NCI-H2227 treated with DMSO at 0.1 percent for 48 hours (cell line): ENCODE measurements at places on chromosomes 3 and 15.

DNA sequence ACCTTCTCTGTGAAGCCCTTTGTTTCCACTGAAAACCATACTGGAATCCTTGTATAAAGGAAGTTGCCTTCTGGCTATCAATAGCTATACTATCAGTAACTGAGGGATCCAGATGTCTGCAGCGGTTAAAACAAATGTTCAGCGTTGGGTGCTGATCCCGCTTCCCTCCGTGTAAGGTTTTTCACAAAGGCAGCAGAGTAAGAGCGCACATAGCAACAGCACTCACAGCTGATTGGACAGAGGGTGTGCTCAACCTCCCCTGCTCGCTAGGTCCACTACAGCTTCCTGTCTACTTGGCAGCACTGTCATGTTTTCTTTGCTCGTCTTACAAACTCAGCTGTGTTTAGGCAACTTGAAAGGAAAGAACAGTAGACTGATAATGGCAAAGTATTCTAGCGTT is 27.3 kb downstream of the ATOSA start:
- DNase-seq, result peak; percentile 77

DNA sequence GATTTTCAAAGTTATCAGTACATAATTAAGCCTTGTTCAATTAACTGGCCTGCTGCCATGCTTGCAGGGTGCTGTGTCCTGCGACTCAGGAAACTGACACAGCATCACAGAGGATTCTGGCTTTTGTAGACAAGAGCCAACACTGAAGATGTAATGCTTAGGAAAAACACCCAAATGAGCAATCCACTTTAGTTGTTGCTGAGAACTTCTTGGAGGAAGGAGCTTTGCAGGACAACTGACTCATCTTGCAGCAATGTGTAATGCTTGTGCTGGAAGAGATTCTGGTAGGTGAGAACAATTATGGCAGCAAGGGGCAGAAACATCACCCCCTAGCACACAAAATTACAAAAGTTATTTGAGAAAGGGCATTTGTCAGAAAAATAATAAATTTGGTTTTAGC is 67.6 kb downstream of the NLGN1 start:
- DNase-seq, result no peak

GRCh38 chr3:87615506-87615905 is 339.1 kb upstream of the POU1F1 start:
- no peak for DNase-seq

DNA sequence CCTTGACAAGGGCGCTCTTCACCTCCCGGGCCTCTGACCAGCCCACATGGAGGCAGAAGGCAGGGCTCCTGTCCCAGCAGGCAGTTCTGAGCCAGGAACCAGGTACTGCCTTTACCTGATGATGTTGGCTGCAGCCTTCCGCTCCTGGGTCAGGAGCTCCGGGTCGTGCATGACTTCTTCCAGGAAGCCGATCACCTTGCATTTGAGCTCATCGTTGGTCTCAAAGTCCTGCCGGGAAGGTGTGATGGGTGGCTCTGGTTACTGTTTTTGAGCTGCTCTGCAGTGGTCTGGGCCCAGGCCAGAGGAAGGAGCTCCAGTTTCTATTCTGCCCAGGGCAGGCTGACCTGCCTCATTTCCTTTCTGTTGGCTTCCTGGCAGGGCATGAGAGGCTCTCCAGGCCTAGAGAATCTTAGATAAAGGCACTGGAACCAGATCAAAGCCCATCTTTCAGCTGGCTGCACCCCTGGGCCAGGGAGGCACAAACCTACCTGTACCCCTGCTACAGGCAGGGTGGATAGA is 53.2 kb upstream of the CTSH start:
- DNase-seq, result no peak

- no peak for DNase-seq
Measured at GRCh38 chr3:62210011-62210410, 163.3 kb downstream of the FEZF2 start.

- DNase-seq, result no peak
Measured at GRCh38 chr3:50656417-50657195, 18.1 kb upstream of the DOCK3 start.

DNA sequence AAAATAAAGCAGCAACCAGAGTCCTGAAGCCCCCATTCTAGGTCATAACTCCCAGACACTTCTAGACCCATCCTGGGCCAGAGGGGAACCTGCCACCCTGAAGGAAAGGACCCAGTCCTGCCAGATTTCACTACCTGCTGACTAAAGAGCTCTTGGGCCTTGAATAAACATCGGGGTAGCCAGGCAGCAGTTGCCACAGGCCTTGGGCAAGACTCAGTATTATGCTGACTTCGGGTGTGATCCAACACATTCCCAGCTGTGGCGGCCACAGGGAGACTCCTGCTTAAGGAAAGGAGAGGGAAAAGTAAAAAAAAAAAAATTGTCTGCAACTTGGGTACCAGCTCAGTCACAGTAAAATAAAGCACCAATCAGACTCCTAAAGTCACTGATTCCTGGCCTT is 23.8 kb downstream of the NEDD4 start:
- no peak for DNase-seq

DNA sequence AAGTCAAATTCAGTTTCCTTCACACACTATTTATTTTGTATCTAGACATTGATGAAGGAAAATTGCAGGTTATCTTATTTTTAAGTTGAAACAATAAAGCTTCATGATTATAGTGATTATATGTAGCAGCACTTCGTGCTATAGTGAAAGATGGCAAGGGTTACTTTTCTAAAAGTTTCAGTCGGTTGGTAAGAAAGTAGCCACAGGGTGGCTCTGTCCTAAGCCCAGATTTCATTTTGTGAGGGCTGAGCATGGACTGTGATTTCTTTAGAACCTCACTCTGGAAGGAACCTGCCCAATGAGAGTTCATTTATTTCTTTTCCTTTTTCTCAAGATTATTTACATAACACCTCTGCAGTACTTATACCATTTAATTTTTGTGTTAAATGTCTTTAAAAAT is 66.5 kb downstream of the NME9 start:
- no peak for DNase-seq

DNA sequence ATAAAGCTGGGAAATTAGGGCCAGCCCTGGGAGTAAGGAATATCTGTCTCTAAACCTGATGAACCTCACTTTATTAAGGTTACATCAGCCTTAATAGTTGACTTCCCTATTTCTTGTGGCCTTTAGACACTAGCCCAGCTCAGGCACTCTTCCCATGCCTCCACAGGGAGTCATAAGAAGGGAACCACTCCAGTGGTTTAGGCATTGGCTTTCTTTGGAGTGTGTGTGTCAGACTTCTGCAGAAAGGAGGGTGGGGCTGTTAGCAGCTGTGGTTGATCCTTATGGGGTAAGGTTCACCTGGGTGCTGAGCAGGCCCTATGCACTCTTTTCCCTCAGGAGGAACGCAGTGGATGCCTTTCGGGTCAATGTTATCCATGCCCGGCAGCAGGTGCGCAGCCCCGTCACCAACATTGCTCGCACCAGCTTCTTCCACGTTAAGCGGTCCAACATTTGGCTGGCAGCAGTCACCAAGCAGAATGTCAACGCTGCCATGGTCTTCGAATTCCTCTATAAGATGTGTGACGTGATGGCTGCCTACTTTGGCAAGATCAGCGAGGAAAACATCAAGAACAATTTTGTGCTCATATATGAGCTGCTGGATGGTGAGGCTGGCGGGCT is 4.0 kb downstream of the AP2M1 start:
- DNase-seq, result no peak

- DNase-seq, result no peak
Measured at GRCh38 chr15:81442454-81442853, 68.4 kb upstream of the TMC3 start.

- no peak for DNase-seq
Measured at GRCh38 chr3:26621906-26622620, 509 bp upstream of the LRRC3B start.

- no peak for DNase-seq
Measured at GRCh38 chr3:15899388-15899787, 101.6 kb upstream of the ANKRD28 start.

- DNase-seq, result no peak
Measured at GRCh38 chr3:184937611-184938010, 125.6 kb downstream of the VPS8 start.

DNA sequence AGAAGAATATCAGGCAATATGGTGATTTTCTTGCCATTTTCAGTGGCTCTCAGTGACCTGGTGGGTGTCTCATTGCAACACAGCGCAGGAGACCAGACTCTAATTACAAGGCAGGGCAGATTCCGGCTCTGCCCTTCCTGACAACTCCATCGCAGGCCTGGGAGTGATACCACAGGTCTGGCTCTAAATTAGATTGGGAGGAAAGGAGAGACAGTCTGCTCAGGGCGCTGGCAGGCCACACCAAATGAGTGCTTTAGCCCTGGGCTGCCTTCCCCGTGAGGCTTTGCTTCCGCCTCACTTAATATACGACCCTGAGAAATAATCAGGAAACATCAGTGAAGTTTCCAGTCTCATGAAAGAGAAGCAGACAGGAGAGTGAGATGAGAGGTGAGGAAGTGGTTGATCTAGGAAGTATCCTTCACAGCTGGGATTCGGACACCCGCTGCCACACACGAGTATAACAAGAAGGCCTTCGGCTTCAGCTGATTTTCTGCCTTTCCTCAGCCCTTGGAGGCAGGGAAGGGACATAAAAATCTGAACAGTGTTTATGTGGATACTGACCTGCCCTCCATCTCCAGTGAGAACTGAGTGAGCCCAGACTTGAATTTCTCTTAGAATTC is 73.7 kb upstream of the PROK2 start:
- no peak for DNase-seq

DNA sequence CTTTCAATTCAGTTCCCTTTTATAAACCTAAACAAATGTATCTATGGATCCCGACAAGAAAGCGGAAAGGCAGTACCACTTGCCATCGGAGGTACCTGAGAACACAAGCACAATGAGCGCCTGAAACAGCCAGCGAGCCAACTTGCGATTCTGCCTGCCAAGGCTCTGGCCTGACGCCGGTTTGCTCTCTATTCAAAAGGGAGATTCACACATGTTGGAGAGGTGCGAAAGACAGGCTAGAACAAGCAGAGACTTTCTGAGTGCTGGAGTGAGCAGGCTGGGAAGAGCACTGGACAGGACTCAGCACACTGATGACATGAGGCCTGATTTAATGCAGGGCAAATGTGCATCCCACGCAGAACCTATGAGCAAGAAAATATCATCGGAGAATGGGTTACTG is 17.7 kb upstream of the PRR23E start:
- DNase-seq, result no peak

DNA sequence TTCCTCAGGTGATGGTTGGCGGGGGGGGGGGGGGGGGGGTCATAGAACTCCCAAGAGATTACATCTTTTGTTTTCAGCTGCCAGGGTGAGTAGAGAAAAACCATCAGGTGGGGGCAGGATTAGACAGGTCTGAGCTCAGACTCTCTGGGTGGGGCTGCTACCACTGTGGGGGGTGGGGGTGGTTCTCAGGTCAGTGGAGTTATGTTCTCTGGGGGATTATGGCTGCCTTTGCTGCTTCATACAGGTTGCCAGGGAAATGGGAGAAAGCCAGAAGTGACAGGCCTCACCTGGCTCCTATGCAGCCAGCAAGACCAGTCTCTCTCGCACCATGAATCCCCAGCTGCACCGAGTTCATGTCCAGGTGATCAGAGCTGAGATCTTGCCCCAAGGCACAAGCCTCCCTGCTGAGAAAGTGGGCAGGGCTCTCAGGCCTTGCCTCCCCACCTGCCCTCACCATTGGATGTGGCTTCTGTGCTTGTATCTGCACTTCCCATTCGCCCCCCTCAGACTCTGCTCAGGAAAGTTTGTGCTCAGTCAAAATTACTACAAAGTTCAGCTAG is 828.1 kb downstream of the MCTP2 start:
- DNase-seq, result no peak

- DNase-seq, result peak; percentile 53
Measured at GRCh38 chr15:74283368-74283767, 47.2 kb downstream of the CCDC33 start.

DNA sequence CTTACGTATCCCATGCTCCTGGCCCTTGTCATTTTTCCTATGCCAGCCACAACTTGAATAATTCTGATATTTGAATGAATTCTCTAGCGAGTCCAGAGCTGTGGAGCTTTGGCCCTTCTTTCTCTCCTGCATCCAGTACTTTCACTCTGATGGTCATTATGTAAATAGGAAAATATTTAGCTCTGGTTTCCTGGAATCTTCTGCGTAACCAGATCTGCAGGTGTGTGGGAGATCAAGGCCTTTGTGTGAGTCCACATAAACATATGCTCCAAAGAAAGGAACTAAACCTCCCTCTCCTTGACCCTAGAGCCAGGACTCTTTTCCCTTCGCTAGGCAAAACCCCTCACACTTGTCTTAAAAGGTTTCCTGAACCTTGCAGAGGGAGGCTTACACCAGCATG is 132.5 kb upstream of the THBS1 start:
- DNase-seq, result no peak

DNA sequence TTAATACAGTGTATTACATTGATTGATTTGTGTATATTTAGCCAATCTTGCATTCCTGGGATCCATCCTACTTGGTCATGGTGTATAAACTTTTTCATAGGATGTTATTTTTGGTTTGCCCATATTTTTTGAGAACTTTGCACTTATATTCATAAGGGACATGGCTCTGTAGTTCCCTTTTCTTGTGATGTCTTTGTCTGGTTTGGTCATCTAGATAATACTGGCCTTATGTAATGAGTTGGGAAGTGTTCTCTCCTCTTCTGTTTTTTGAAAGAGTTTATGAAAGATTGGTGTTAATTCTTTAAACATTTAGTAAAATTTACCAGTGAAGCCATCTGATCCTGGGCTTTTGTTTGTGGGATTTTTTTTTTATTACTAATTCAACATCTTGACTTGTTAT is 9.6 kb downstream of the CHST13 start:
- DNase-seq, result no peak

- no peak for DNase-seq
Measured at GRCh38 chr3:100954199-100954935, 38.9 kb downstream of the ABI3BP start.

- no peak for DNase-seq
Measured at GRCh38 chr15:79673416-79674123, 223.2 kb downstream of the MTHFS start.

- no peak for DNase-seq
Measured at GRCh38 chr3:143795874-143796273, 52.4 kb downstream of the SLC9A9 start.

DNA sequence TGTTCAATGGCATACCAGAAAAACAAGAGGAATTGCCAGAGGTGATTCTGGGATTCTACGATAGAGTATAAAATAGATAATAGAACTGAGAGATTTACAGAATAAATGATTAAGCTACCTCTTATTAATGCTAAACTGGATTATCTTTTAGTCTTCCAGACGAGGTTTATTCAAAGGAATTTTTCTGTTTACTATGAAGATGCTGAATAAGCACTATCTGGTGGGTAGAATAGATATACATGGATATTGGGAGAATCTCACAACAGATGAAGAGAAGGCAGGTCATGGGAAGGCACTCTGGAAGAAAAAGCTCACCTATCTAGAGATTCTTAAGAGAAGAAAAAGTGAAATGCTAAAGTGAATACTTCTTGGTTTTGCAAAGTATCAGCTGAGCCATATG is 11.2 kb downstream of the CIP2A start:
- no peak for DNase-seq

DNA sequence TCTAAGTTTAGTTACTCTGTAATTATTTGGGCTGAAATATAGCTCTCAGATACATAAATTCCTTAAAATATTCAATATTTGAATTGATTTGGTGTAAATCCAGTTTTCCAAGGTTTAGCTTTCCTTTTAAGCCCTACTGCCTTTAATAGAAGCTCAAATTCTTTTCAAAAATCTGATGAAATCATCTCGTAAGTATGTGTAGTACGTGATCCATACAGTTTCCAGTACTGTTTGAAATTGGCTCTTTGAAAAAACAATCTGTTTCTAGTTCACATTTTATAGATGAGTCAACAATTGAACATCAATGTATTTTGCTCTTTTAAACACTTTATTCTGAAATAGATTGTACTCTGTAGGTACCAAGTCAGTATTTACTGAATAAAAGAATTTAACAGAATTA is 84.2 kb downstream of the LRRC49 start:
- DNase-seq, result no peak

GRCh38 chr15:66927201-66928077 is 138.0 kb upstream of the SMAD3 start:
- DNase-seq, result no peak
